ENCODE measurements at places on chromosomes 12 and 14.

- DNase-seq, result no peak
Measured at GRCh38 chr14:52370406-52370935, 56.4 kb downstream of the PTGER2 start.

DNA sequence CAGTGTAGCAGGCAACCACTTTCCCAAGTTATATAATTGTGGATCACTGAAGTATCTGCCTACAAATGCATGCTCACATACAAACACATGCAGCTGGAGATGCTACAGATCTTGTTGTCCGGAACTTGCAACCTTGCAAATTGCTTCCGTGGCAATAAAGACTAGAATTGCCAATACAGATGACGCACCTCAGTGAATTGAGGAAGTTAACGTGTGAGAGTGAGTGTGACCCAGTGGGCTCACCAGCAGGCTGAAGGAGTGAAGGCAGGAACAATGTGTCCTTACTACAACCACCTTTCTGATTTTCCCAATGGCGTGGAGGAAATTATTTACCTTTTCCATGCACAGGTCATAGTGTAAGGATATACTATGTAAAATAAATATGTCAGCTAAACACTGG is 89.4 kb upstream of the GRIP1 start:
- DNase-seq, result no peak

GRCh38 chr12:53187145-53187899 is 6.6 kb upstream of the CSAD start:
- DNase-seq, result no peak

DNA sequence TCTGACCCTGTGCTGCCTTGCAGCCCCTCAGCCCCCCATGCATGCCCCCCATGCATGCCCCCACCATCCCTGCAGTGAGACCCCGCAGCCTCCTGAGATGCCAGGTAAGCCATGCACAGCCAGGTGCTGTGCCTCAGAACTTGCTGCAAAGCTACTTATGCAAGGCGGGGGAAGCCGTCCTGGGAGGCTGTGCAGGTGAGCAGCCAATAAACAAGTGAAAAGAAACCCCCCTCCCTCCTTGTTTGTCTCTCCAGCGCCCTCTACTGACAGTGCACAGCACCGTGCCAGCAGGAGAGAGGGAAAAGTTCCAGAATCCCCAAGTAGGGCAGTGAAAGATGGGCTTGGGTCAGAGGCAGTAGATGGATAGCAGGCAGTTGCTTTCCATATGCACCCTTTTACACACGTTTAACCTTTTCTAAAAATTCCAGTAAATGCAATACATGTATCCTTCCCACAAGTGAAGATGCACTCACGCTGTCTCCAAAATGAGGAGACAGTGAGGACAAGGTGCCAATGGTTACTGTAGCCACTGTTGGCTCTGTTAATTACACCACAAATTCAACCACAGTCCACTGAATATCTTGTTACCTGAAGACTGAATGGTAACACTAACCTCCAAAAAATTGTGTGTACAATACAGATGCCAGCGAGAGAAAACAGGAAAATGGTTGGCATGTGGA is 18.0 kb downstream of the TNFAIP2 start:
- peak; percentile 15 for DNase-seq

GRCh38 chr14:54638135-54638446 is 71.2 kb downstream of the SAMD4A start:
- no peak for DNase-seq

GRCh38 chr14:106670011-106670410 is 1143.6 kb downstream of the TMEM121 start:
- DNase-seq, result no peak

GRCh38 chr14:99862136-99862535 is 68.9 kb downstream of the EML1 start:
- DNase-seq, result no peak

- no peak for DNase-seq
Measured at GRCh38 chr12:58832920-58833319, 87.4 kb downstream of the LRIG3 start.
